Left renal pelvis (tissue), 4 donors: ENCODE measurements at places on chromosomes 13 and 19.

DNA sequence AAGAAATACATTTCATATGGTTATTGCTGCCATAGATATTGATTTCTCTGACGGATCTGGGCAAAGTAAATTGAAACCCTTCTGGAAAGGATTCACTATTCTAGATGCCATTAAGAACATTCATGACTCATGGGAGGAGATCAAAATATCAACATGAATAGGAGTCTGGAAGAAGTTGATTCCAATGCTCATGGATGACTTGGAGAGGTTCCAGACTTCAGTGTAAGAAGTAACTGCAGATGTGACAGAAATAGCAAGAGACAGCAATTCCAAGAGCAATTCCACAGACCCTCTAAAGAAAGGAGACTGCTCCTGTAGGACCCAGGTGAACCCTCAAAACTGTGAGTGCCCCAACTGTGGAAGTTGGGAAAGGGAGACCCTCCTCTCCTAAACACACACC lies 30.9 kb upstream of the KCTD12 start:
- no peak for DNase-seq

DNA sequence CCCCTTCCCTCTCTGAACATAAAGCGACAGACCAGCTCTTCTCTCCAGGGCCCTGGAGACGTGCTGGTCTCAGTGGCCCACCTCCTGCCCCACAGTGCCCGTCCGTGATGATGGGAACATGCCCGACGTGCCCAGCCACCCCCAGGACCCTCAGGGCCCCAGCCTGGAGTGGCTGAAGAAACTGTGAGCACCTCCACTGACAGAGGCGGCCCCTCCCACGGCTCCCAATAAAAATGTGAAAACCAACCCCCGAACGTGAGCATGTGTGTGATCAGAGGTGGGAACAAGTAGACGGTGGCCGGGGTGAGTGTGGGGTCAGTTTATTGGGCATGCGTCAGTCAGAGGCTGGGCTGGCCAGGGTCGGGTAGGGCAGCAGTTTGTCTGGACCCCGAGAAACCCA lies 4.1 kb downstream of the NDUFA3 start:
- DNase-seq: no peak

- no peak for DNase-seq
Measured at GRCh38 chr19:1961000-1961883, 20.3 kb downstream of the CSNK1G2 start.

GRCh38 chr13:36998624-36999041 lies 507 bp downstream of the ALG5 start:
- peak; percentile 18 for DNase-seq

- no peak for DNase-seq
Measured at GRCh38 chr13:97369261-97369893, 64.6 kb upstream of the RAP2A start.

DNA sequence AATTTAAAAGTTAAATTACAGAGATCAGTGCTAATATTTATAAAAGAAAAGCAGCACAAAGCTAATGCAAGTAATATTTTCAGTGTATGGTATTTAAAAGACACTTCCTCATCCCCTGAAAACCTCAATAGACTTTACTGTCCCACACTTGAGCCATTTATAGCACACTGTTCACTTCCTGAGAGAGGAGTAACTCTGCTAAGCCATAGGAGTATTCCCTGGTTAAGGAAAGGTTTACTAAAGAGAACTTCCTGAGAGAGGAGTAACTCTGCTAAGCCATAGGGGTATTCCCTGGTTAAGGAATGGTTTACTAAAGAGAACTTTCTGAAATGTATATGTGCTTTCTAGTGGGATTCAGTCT lies 159.4 kb downstream of the NHLRC3 start:
- no peak for DNase-seq
